Esophagus mucosa (tissue), 1 donor: ENCODE measurements at places on chromosomes 2 and 18.
A peak's percentile ranks its signal among the peaks of the same experiment; 100 is the strongest.

GRCh38 chr2:24508878-24509277, 17.8 kb downstream of the NCOA1 start:
- ATAC-seq: peak; percentile 35

GRCh38 chr2:72092111-72092510, 55.6 kb downstream of the CYP26B1 start:
- ATAC-seq: peak; percentile 66

DNA sequence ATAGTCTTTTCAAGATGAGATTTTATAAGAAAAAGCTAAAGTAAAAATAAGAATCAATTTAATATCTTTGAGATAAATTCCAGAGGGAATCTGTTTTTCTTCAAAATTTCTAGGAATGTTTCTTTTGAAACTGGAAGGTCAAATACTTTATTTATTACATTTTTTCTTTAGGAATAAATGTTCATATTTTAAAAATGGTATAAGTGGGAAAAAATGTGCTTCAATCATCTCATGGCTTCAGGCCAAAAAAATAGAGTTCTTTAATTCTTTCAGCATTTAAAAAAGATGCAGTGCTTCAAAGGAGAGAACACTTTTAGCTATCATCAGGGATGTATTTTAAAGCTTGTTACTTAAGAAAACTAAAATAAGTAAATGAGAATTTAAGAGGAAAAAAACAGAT, 110.6 kb downstream of the NEB start:
- no peak for ATAC-seq

- ATAC-seq: no peak
These were observed 53.3 kb downstream of the CYBRD1 start for GRCh38 chr2:171575606-171576005.

DNA sequence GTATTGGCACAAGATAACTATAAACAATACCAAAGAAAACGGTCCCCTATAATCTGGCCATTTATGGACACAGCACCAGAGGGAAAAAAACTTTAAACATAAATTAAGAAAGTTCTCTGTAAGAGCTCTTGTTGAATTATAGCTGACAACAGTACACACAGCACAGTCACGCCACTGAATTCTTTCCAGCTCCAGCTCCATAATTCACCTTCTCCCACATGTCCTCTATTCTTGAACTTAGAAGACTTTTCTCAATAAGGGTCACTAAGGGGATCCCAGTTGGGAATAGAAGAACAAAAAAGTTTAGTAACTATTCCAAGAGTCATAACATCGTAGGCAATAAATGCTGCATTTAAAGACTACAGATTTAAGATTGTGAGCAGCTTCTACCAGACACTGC, 124.6 kb upstream of the CYP1B1 start:
- ATAC-seq: no peak

- ATAC-seq: no peak
These were observed 110.4 kb upstream of the PARD3B start for GRCh38 chr2:204434660-204435462.

DNA sequence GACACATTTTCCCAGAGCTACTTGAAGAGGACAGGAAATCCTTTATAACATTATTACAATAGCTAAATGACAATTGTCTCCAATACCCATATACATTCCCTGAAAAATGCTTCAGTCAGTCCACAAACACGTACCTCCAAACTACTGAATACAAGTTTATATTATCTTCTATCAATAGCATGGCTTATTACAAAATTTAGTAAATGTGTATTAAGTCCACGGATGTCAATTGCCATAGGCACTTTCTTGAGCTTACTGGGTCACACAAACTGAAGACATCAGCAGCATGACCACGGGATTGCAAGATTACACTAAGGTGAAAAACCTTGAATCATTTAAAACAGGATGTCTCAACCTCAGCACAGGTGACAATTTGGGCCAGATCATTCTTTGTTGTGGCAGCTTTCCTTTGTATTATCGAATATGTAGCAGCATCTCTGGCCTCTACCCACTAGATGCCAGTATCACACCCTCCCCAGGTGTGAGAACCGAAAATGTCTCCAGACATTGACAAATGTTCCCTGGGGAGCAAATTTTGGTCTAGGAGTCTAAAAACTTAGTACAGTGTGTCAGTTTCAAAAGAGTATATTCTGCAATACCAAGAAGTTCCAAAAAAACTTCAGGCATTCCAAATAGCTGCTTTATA, 1.4 kb downstream of the MBD2 start:
- peak; percentile 49 for ATAC-seq

- ATAC-seq: peak; percentile 24
These were observed 72.8 kb downstream of the EDAR start for GRCh38 chr2:108916122-108916795.

GRCh38 chr18:7557973-7558372, 9.1 kb upstream of the PTPRM start:
- no peak for ATAC-seq

DNA sequence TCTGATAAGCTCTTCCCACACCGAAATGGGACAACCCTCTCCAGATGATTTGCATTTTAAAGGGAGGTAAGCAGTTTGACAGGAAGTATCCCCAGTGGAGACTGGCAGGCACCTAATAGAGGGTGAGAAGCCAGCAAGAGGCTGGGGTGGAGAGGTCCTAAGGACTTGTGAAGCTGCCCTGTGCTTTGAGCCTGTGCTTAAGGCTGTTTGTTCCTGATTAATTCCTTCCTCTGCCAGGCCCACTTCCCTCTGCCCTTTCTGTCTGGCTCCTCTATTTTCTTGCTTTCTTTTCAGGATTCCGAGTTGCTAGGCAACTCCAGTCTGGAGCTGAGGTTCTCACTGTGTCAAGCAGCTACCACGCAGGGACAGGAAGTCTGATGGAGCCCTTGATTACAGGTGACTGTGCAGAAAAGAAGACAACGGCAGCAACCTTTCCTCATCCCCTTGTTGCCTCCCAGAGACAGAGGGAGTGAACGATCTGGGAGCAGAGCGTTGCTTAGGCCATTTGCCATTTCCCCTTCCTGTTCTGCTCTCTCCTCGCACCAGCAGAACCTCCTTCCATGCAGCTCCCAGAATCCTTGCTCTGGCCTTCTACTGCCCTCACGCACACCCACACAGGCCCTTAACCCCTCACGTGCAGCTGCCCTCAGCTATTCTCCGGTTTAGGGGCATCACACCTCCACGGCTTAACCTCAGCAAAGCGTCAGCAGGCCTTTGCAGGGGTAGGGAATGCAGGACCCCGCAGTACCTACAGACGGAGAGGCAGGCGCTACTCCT, 103.6 kb upstream of the CELF4 start:
- no peak for ATAC-seq

DNA sequence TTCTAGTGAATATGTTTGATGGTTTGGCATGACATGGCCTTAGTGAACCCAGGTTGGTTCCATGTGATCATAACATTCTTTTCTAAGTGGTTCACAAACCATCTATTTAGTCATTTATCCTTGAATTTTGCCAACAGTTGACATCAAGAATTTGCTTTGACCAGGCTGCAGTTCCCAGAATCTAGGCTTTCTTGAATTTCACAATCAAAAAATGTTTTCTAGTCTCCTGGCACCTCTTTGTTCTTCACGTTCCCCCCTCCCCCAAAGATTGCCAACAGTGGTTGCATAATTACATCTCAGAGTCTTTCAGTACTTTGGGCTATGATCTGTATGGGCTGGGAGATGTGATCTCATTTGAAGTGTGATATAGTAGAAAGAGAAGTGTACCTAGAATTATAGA, 124.0 kb downstream of the GATA6 start:
- no peak for ATAC-seq

- ATAC-seq: no peak
These were observed 1.1 kb downstream of the CDK5R2 start for GRCh38 chr2:218960309-218961165.

GRCh38 chr2:224031358-224031970, 7.6 kb downstream of the SERPINE2 start:
- ATAC-seq: no peak

DNA sequence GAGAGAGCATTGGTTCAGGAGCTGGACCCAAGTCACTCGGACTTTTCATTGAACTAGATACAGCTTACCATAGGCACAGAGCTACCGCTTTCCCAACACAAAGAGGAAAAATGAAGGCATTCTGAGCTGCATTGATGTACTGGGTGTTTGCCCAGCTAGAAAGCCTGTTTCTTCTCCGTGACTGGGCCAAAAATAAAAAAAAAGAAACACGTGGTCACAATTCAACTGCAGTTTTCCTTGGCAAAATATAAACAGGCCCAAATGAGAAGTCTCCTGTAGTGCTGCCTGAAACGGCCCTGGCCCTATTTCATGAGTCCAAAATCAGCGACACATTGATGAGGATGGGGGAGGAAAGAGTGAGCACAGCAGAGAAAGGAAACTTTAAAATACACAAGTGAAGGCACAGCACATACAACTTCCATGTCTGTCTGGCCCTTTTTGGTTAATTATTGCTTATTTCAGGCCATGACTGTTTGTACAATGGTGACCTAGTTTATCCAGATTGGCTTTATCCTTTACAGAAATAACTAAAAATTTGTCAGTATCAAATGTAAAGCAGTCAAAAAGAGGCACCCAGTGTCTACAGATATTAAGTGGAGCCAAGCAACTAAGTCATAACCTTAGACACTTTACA, 179.7 kb downstream of the ICOS start:
- ATAC-seq: no peak

GRCh38 chr18:35407871-35408481, 30.8 kb upstream of the ZNF396 start:
- peak; percentile 30 for ATAC-seq

- ATAC-seq: no peak
These were observed 127.8 kb upstream of the PPP1CB start for GRCh38 chr2:28623582-28624405.

- ATAC-seq: no peak
These were observed 137.1 kb upstream of the CCDC150 start for GRCh38 chr2:196502386-196502785.

DNA sequence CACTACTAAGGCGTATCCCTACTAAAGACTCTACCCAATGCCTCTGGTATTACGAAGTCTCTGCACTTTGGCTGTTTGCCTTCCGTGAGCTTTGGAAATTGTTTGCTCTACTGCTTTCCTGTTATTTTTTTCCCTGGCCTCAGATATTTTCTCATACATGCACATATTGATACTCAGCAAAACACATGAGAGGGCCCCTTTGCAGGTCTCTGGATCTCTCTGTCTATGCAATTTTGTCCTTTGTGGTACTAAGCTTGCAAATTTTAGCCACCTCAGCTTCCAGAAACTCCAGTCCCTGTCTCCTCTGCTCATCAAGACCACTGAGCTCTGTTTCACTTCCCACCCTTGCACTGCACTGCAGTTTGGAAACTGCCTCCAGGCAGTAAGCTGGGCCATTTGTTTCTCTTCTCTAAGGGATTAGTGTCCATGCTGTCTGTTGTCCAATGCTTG, 46.6 kb downstream of the TAF1B start:
- no peak for ATAC-seq
